Lung (tissue), 17 donors: ENCODE measurements at places on chromosomes 5 and 9. TPM values are rescaled to one million over a fixed set of nuclear protein-coding genes. Genes with fewer than 3 reads are reported as not detected.
A peak's percentile ranks its signal among the peaks of the same experiment; 100 is the strongest.

The IL3 gene
- total RNA-seq = not detected

The ASB6 gene
- total RNA-seq = 19.5 TPM

The ZNG1F gene
- total RNA-seq = 6.4 TPM

The PKD2L2 gene
- not detected for total RNA-seq

The ZNF462 gene
- total RNA-seq = 36.5 TPM

DNA sequence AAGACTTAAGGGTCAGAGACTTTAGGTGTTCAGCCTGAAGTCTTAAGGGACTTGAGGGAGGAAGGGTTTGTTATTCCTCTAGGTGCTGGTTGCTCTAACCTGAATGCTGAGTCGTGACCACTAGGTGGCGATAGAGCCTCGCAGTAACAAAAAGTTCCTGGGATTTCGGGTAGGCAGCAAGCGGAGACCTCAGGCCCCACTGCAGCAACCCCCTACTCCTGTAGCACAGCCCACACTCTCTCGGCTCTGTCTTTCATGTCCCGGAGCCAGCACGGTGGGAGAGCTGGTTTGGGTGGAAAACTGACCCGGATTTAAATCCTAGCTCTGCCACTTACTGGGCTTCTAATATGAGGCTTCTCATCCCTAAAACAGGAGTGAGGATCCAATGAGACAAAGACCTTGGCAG is 100.3 kb upstream of the PANK3 start:
- no peaks in the 10 kb centered on the region for H3K4me1 ChIP-seq
- peak; percentile 85 for DNase-seq
- no peak overlapping the region for H3K27ac ChIP-seq

GRCh38 chr9:114900942-114901802 is 29.2 kb downstream of the TNFSF8 start:
- H3K27me3 ChIP-seq = no peaks in the 10 kb centered on the region
- no peaks in the 10 kb centered on the region for H3K36me3 ChIP-seq
- H3K4me1 ChIP-seq = no peaks in the 10 kb centered on the region
- H3K27ac ChIP-seq = no peak overlapping the region
- no peak overlapping the region for H3K4me3 ChIP-seq

DNA sequence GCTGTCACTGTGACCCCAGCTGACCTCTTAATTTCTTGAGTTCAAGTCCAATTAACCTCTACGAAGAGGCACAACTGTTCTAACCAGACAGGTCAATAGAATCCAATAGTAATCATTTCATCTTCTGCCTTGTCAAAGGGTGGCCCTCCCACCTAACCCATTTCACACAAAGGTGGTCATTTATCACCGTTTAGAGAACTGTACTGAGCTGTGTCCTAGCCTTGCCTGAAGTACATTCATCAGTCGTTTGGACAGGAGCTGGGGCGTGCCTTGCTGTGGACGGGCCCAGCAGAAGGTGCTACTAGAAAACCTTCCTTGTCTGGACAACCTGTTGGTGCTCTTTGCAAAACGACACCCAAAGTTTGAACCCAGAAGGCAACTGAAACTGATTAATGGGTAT is 605.4 kb downstream of the ISL1 start:
- no peak overlapping the region for H3K4me3 ChIP-seq
- no peaks in the 10 kb centered on the region for H3K36me3 ChIP-seq
- no peak overlapping the region for H3K27ac ChIP-seq

GRCh38 chr9:16591092-16591491 is 279.4 kb downstream of the BNC2 start:
- H3K27ac ChIP-seq = no peak overlapping the region
- no peaks in the 10 kb centered on the region for H3K36me3 ChIP-seq
- no peaks in the 10 kb centered on the region for H3K27me3 ChIP-seq
- H3K4me1 ChIP-seq = no peaks in the 10 kb centered on the region

- H3K4me3 ChIP-seq = no peak overlapping the region
- no peaks in the 10 kb centered on the region for H3K36me3 ChIP-seq
- H3K27me3 ChIP-seq = no peaks in the 10 kb centered on the region
- DNase-seq = no peak
Observed at GRCh38 chr5:56983593-56984361, 31.9 kb upstream of the MIER3 start.

- no peaks in the 10 kb centered on the region for H3K4me1 ChIP-seq
- no peaks in the 10 kb centered on the region for H3K27me3 ChIP-seq
- peak; percentile 86 for DNase-seq
- no peaks in the 10 kb centered on the region for H3K36me3 ChIP-seq
Observed at GRCh38 chr9:116213693-116214047, 60.1 kb downstream of the PAPPA start.
